Renal cortical epithelial cell (primary cell): ENCODE measurements at places on chromosomes 13 and 19. TPM values are rescaled to one million over a fixed set of nuclear protein-coding genes. Genes with fewer than 3 reads are reported as not detected.

Gene ZNF565
- total RNA-seq: 5.0 and 7.9 TPM in 2 replicates

Gene CEACAM3
- not detected in 2 replicates for total RNA-seq

Gene ITM2B
- total RNA-seq: 310 and 1,405 TPM in 2 replicates

Gene ADGRE2
- 0.15 and 0.17 TPM in 2 replicates for total RNA-seq

Gene SELENOV
- total RNA-seq: not detected in 2 replicates

Gene PPM1N
- total RNA-seq: 0.75 and 1.0 TPM in 2 replicates

Gene EXOC3L2
- not detected in 2 replicates for total RNA-seq

Gene GPR12
- total RNA-seq: not detected in 2 replicates

Gene TEX29
- not detected in 2 replicates for total RNA-seq

Gene LHB
- 0.25 TPM in 1 of 2 replicates, not detected in the other for total RNA-seq

Gene KCNK6
- 8.4 and 25.5 TPM in 2 replicates for total RNA-seq

Gene SIGLEC14
- total RNA-seq: not detected in 2 replicates
